ENCODE measurements at places on chromosomes 11 and 22. TPM values are rescaled to one million over a fixed set of nuclear protein-coding genes. Genes with fewer than 3 reads are reported as not detected.
A peak's percentile ranks its signal among the peaks of the same experiment; 100 is the strongest.

Gene UPK2
- total RNA-seq = not detected

Gene PANX2
- 0.10 TPM for total RNA-seq

Gene WT1
- total RNA-seq = not detected

DNA sequence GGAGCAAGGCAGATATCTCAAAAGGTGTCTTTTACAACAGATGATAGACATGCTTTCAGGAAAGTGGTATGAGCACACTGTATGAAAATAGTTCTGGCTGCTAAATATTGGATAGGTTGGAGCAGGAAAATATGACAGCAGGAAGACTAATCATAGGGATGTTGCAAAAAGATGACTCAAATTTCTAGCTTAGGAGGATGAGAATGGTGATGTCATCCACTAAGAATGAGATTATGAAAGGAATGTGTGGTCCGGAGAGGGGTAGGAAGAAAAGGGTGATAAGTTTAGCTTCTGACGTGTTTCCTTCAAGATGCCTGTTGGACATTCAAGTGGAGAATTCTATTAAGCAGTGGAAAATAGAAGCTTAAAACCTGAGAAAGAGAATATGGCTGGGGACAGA lies 46.4 kb downstream of the RCN1 start:
- peaks cover 10% of the 10 kb centered on the region for H3K27me3 ChIP-seq
- DNase-seq = no peak
- no peak overlapping the region for H3K4me3 ChIP-seq

GRCh38 chr11:47847892-47848699 lies at the start of gene NUP160:
Gene NUP160, minus strand, starts transcription at chr11:47848350. Its CDS starts 32 bp downstream, at chr11:47848318.
- no peaks in the 10 kb centered on the region for H3K27me3 ChIP-seq
- peaks cover 24% of the 10 kb centered on the region for H3K36me3 ChIP-seq
- peak within 1 kb of the TSS; percentile 99 for H3K4me3 ChIP-seq

DNA sequence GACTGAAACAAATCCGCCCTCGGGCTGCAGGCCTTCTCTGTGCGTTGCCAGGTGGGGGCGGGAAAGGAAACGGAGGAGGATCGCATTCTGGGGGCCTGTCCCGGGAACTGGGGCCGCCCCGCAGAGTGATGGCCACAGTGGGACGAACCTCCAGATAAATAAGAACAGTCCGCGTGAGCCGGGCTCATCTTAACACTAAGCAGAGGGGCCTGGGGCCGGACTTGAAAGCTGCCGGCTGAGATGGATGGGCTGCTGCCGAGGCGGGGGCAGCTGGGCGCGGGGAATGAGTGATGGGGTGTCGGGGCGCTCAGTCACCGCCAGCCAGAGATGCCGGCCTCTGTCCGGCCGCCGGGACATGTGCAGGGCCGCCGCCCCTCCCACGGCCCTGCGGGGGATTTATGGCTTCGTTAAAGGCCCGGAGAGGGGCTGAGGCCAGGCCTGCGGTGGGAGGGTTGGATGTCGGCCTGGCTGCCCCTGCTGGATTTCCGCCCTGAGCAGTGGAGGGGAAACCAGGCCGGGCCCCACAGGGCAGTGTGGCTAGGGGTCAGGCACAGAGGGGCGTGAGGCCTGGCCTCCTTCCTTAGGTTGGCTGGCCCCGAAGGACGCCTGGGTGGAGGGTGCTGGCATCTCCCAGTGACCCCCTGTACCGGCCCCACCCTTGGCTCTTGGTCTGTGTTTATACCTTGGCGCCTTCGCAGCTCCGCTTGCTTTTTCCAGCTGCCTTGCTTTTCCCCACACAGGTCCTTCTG lies 45.3 kb upstream of the CD82 start:
- no peaks in the 10 kb centered on the region for H3K36me3 ChIP-seq
- H3K4me3 ChIP-seq = no peak overlapping the region
- no peak overlapping the region for H3K27ac ChIP-seq
- H3K4me1 ChIP-seq = peaks cover 4% of the 10 kb centered on the region

- DNase-seq = no peak
- peaks cover 28% of the 10 kb centered on the region for H3K27me3 ChIP-seq
- no peaks in the 10 kb centered on the region for H3K4me1 ChIP-seq
Observed at GRCh38 chr11:68983801-68984200, 3.0 kb upstream of the MRGPRD start.
